ENCODE measurements at places on chromosomes 16 and 17.

- no peak for DNase-seq
Measured at GRCh38 chr16:81752876-81753227, 26.2 kb upstream of the PLCG2 start.

DNA sequence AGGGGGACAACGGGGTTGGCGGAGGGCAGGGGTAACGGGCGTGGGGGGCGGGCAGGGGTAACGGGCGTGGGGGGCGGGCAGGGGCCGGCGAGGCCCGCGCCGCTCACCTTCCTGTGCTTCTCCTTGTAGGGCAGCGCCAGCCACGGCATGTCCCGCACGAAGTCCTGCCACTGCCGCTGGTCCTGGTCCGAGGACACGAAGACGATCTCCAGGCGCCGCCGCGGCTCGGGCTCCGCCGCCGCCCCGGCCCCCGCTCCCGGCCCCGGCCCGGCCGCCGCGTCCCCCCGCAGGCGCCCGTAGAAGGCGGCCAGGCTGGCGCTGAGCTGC lies 401 bp downstream of the NXN start:
- no peak for DNase-seq

DNA sequence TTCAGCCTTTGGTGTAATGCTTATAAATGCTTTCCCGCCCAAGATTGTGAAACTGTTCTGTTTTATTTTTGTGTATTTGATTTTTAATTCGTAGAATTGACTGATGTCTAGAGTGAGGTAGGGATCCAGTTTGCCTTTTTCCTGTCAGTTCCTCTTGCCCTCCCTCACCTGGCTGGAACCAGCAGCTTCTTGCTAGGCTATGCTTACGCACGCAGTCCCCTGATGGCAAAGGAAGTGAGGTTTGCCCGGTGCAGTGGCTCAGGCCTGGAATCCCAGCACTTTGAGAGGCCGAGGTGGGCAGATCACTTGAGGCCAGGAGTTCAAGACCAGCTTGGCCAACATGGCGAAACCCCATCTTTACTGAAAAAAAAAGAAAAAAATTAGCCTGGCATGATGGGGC lies 51.9 kb downstream of the RAB11FIP4 start:
- DNase-seq: no peak

GRCh38 chr16:48180868-48181480 lies 25.2 kb upstream of the ABCC12 start:
- DNase-seq: no peak

DNA sequence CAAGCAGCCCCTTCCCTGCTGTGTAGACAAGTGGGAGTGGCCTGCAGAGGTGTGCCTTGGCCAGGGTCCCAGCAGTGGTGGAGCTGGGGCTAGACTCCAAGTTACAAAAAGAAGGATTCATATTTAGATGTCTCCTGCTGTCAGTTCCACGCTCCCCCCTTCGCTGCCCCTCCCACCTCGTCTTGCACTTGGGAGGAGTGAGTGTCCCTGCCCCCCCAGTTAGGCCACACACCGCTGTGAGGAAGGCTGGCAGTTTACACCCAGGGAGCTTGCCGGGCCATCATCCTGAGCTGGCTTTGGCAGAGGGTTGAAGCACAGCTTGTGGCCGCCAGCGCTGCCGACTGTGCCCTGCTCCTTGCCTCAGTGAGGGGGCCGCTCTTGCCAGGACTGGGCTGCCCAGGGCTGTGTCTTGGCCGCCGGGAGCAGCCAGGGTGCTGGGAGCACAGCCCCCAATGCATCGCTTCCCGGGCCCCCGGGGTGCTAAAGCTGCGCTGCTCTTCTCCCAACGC lies 44.3 kb downstream of the ELAC2 start:
- DNase-seq: no peak

DNA sequence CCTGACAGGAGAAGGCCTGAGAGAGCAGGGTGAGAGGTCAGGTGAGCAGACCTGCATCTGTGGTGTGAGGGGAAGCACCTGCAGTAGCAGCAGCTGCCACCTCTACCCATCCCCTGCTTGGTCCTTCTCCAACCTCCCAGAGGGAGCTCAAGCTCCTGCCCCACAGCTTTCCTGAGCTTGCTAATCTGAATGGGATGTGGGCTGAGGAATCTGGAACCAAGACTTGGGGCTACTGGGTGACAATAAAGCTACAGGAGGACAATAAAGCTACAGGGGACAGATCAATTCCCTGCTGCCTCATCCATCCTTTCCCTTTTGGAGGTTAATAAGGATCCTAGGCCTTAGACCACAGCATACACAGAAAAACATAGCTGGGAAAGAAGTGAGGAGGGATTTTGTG lies 4.9 kb upstream of the TBX4 start:
- no peak for DNase-seq

DNA sequence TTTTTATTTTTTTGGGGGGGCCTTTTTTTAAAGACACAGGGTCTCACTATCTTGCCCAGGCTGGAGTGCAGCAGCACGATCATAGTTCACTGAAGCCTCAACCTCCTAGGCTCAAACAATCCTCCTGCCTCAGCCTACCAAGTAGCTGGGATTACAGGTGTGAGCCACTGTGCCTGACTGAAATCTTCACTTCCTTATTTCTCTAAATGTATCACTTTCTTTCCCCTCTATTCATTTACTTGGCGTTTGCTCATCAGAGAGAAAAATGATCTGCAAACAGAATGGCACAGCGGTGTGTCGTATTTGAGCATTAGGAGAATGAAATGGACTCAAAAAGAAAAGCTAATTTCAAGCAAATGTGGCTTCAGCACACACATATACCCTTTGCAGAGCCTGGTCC lies 44.3 kb upstream of the CDH5 start:
- DNase-seq: no peak

Measured in right renal cortex interstitium (tissue), 3 donors.